ENCODE measurements at places on chromosomes 5 and 9.

GRCh38 chr5:115577329-115577728 is 24.9 kb downstream of the TICAM2 start:
- no peak for DNase-seq

- no peak for DNase-seq
Measured at GRCh38 chr9:35076848-35077247, 2.9 kb downstream of the FANCG start.

GRCh38 chr5:63247651-63248050 is 669.0 kb downstream of the LRRC70 start:
- DNase-seq, result no peak

DNA sequence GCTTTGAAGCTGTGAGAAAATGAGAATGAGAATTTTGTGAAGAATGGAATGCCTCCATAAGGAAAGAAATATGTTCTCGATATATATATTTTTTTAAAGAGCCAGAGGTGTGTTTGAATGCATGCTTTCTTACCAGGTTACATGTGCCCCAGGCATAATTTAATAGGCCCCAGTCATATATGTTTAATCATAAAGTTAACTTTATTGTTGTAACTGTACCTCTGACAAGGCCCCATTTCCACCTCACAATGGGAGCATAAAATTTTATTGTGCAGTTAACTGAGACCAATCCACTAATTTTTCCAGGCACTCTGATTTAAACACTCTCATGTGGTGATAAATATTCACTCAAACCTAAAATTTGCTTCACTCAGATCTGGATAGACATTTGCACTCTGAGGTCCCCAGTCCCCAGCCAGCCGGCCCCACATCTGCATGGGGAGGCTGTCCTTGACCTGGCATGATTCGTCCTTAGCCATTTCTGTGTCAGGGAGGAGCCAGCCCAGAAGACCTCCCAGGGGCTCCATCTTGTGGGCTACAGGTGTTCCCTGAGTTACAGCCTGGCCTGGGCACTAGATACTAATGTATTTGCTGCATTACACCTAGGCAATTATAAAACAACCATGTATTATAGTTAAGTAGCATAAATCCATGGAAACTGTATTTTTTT is 245.8 kb downstream of the MTRR start:
- DNase-seq, result no peak

DNA sequence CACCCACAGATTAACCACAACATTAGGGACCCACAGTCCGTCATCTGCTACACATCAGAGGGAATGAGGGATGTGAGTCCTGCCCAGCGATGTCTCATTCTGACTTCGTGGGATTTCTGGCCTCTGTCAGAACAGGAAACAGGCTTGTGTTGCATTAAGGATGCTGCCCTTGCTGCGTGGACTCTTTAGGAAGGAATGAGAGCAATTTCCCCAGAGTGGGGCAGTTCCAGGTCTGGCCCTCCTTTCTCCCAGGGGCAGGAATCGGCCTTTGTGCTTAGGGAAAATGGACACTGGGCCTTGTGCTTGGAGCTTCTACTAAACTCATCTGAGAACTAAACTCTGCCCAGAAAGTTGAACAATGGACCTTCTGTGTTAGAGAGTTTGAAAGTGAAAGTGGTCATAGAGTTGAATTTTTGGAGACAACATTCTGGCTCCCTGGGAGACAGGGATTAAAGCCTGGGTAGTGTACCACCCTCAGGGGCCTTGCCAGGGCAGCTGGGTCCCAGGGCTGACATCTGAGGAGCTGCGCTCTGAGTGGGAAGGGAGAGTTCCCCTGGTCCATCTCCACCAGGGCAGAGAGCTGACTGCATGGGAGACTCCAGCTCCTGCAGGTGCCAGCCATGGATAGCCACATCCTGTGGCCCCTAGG is 37.8 kb upstream of the S1PR3 start:
- DNase-seq, result no peak

- DNase-seq, result no peak
Measured at GRCh38 chr5:115594128-115595047, 7.9 kb downstream of the TICAM2 start.

DNA sequence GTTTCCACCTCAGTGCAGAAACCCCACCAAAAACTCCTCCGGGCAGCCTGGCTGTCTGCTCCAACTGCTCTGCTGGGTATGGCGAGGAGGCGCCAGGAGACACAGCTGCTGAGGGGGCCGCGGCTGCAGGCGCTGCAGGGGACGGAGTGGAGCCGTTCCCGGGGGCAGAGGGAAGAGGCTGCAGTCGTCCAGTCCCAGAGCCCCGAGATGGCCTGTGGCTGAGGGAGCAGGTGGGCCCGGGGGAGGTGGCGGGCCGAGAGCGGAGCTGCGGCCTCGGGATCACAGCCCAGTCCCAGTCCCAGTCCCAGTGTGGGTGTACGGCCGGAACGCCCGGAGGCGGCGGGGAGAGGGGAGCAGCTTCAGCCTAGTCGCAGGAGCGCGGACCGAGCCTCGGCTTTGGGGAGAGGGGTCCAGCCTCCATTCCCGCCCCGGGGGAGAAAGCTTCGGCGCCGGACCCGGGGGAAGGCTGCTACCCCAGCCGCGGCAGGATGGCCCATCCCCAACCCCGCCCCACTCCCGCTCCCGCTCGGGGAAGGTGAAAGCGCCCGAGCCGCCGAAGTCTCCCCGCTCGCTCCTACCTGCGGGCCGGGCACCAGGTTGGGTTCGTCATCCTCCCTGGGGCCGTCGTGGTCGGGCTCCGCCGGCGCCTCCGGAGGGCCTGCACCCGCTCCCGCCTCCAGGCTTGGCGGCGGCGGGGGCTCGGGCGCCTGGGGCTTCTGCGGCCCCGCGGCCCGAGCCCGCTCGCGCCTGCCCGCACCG is 513 bp downstream of the FAM193B start:
- DNase-seq, result no peak

DNA sequence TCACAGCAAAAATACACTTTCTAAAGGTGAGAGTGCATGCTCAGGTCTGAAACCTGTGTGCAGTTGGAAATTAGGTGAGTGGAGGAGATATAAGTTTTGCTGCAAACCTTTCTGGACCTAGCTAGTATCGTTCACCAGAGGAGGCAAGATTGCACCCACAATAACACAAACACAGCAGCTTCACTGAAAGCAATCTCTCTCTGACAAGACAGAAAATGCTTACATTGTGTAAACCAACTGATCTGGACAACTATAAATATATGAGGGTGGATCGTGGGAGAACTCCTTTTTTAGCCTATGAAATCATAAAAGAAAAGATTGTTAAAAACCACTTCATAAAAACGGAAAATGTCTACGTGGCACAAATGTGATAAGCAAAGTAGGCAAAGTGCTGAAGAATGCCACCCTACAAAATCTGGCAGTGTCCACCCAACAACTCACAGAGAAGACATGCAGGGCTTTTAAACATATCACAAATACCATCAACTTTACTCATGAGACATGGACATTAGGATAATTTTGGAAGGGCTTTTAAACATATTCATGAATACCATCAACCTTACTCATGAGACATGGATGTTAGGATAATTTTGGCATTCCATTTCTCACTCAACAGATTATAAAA is 134.3 kb downstream of the CDH18 start:
- no peak for DNase-seq

GRCh38 chr9:129643706-129644105 is 1.8 kb upstream of the ASB6 start:
- no peak for DNase-seq

DNA sequence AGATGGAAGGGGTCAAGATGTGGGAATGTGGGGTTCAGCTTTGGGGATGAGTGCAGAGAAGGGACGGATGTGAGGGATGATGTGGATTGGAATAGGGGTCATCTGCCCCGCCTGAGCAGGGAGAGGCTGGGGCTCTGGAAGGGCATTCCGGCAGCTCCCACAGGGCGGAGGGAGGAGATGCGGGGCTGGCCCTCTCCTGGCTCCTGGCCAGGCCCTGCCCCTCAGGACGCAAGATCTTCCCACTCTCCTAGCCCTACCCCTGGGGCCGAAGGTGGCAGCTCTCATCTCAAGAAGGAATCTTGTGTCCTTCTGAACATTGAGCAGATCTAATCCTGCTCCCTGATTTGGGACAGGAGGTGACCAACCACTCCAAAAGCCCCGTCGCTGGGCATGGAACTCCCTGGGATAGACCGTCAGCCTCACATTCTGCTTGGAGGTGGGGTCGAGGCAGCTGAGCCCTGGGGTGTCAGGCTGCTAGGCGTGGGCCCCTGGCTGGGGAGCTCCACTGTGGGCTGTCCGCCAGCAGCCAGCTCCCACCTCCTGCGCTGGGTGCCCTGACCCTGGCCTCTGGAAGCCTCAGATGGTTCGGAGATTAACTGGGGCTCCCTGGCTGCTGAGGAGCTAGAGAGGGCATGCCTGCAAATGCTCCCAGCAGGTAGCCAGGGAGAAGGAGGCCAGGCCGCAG is 125.2 kb downstream of the ZNF354C start:
- no peak for DNase-seq

GRCh38 chr9:16277471-16277960 is 593.0 kb downstream of the BNC2 start:
- DNase-seq, result no peak

GRCh38 chr9:83466877-83467276 is 71.3 kb downstream of the FRMD3 start:
- DNase-seq, result no peak

DNA sequence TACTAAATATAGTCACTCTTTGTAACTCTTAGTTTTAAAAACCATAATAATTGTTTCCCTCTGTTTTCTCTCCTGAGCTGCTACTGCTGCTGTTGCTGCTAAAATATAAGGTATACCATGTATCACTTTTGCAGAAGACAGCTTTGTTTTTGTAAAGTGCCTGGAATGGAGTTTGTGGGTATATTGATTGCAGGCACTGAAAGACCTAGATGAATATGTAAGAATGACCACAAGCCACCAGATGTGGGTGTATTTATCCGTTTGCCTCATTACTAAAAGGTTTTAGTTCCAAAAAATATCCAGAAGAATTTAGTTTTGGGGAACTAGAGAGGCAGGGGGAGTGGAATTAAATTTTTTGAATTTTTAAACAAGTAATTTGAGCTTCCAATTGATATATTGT is 151.1 kb upstream of the CDKN2B start:
- no peak for DNase-seq

DNA sequence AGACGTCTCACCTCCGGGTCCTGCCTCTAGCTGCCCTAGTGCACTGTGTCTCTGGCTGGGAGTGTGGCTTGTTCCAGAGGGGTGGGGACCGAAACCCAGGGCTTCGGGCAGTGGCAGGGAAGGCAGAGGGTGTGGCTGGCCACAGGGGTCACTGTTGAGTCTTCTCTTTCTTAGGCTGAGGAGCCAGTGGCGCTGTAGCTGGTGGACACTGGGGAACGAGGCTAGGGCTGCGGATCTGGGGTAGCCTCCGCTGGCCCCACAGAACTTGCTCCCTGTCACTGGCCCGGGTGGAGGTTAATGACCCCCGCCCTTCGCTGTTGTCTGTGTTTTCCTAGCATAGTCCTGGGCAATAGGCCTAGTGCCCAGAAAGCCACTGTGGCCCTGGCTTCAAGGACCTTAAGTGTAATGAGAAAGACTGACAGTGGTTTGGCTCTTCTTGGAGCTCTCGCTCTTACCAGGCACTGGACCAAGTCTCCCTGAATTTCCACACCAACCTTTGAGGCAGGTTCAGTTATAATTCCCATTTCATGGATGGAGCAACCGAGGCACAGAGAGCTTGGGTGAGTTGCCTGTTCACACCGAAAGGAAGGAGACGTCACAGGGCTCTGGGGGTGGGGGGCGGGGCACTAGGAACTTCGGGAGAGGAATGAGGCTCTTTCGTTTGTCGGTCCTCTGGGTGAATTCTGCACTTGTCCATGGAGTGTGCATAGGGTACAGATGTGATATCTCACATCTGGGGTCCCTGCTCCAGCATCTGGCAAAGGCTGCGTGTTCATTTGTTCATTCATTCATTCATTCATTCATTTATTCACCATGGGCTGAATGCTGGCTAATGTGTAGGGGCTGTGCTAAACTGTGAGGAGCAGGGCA is 4.8 kb upstream of the IER5L start:
- no peak for DNase-seq

- no peak for DNase-seq
Measured at GRCh38 chr9:83936523-83936922, 15.3 kb upstream of the KIF27 start.

DNA sequence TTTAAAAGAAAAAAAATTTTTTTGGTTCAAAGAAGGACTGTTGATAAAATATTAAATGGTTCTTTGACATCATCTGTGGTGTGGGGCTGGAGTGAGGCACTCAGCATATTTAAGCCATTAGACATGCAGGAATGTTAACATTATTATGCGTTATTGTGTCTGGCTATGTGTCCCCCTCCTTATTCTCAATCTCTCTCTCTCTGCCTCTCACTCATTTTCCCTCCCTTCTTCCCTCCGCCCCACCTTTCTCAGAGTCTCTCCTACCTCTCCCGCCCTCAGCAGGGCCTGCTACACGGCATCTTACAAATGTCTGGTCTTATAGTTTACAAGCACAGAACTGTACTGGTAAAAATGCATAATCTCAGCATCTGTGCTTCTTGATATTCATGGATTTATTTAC is 287.8 kb upstream of the TMEM161B start:
- no peak for DNase-seq

DNA sequence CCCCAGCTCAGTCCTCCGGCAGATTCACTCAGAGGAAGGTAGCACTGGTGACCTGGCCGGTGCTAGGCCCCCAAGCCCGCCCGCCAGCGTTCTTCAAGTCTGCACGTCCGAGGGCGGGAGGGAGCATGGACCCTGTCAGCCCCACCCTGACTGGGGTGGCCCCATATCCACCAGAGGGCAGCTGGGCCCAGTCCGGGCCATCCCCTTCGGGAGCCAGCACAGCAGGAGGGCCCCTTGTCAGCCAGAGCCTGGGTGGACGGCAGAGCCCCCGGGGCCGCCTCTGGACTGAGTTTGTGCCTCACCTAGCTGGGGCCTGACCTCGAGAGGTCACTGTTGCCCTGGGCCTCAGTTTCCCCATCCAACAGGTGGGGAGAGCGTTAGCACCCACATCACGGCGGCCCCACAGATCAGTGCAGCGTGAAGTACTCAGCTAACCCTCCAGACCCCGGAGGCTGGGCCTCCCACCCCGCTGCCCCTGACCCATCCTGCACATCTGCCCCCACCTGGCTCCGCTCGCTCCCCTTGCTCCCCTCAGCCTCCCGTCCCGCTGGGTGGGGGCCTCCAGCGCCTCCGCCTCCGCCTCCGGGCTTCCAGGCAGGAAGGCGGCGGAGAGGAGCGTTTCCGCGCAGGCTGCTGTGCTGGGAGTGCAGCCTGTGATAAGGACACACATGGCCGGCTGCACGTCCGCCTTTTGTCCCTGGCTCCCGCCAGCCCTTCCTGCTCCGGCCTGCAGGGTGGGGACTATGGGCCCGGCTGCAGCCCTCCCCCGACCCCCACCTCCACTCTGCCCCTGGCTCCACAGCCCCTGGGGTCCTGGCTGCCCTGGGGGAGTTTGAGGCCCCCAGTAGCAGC is 16.6 kb upstream of the EGFL7 start:
- DNase-seq, result no peak
